ENCODE measurements at places on chromosomes 12 and 14.

DNA sequence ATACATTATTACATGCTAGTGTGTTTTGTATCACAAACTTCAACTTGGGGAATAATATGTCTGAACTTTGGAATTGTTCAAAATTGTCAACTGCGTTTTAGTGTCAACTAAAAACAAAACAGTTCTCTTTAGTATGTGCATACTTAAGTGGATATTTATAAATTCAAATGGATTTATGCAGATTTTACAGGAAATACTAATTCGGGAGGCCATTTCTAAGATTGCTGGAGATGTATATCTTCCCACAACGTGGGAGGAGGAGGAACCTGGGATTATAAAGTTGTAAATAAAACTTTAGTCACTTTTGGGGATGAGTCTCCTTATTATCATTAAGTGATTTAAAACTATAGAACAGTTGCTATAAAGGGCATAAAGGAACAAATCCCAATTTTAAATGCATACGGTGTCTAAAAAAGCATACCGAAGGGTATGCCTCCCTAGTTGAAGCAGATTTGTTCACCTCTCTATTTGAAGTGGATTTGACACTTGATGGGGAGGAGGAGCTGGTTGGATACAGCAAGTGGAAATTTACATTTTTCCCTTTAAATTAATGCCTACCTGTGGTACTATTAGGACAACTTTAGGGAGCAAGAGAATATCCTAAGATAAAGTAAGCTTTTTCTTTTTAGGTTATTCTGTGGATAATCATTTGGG is 2.7 kb downstream of the PDE3A start:
- DNase-seq = no peak

- DNase-seq = no peak
Measured at GRCh38 chr12:100171248-100171647, 28.6 kb upstream of the BLTP3B start.

- DNase-seq = no peak
Measured at GRCh38 chr14:91143862-91144261, 30.0 kb downstream of the DGLUCY start.

- DNase-seq = peak; percentile 63
Measured at GRCh38 chr14:76984787-76985375, 43.6 kb downstream of the IRF2BPL start.

GRCh38 chr12:44078273-44078672 is 242.4 kb downstream of the TMEM117 start:
- DNase-seq = no peak

DNA sequence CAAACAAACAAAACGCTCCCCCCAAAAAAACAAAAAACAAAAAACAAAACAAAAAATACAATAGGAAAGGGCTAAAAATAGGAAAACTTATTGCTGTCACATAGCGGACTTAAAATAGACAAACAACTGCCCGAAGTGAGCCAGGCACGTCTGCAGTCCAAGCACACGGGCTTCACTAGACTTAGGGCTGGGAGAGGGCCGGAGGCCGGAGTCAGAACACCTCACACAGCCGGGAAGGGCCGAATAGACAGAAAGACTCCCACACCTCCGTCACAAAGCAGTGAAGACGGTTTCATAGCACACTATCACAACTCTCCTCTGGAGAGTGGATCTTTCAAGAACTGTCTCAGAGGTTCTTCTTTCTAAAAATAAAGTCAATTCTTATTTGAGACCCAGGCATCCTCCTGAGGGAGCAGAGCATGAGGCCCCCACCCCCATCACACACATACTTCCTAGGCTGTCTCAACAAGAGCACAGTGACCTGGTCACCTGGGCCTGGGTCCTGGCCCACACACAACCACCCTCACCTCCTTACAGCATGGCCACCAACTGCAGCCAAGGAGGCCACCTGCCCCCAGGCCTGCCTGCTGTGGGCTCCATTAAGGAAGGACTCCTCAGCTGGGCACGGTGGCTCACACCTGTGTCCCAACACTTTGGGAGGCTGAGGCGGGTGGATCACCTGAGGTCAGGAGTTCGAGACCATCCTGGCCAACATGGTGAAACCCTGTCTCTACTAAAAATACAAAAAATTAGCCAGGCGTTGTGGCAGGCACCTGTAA is 6.7 kb downstream of the BAG5 start:
- no peak for DNase-seq

DNA sequence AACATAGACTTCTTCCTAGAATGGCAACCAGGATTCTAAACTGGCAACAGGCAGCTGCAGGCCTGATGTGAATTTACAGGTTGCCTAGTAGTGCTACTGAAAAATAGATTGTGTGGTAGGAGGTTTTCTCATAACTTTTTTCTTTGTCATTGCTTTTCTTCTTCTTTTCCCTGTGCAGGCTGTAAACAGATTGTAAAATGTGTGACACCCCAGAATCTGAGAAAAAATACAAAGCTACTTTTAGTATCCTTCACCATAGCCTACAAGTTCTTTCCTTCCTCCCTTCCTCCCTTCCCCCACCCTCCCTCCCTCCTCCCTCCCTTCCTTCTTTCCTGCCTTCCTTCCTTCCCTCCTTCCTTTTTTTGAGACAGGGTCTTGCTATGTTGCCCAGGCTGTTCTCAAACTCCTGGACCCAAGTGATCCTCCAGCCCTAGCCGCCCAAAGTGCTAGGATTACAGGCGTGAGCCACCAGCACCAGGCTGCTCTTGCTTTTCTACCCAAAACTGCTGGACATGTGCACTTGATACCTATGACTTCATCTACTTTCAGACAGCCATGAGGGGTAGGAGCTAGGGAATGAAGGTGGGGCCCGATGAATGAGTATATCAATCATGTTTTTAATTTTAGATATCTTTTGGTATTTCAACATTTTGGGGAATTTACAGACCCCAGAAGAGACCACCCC is 114.2 kb upstream of the EEA1 start:
- no peak for DNase-seq

- no peak for DNase-seq
Measured at GRCh38 chr12:4829161-4829792, 80.4 kb upstream of the KCNA1 start.

- DNase-seq = no peak
Measured at GRCh38 chr14:30935445-30935844, 61.1 kb downstream of the COCH start.

GRCh38 chr14:74518221-74518620 is 24.7 kb downstream of the ISCA2 start:
- no peak for DNase-seq

GRCh38 chr14:87971010-87971409 is 22.0 kb downstream of the GALC start:
- DNase-seq = no peak

DNA sequence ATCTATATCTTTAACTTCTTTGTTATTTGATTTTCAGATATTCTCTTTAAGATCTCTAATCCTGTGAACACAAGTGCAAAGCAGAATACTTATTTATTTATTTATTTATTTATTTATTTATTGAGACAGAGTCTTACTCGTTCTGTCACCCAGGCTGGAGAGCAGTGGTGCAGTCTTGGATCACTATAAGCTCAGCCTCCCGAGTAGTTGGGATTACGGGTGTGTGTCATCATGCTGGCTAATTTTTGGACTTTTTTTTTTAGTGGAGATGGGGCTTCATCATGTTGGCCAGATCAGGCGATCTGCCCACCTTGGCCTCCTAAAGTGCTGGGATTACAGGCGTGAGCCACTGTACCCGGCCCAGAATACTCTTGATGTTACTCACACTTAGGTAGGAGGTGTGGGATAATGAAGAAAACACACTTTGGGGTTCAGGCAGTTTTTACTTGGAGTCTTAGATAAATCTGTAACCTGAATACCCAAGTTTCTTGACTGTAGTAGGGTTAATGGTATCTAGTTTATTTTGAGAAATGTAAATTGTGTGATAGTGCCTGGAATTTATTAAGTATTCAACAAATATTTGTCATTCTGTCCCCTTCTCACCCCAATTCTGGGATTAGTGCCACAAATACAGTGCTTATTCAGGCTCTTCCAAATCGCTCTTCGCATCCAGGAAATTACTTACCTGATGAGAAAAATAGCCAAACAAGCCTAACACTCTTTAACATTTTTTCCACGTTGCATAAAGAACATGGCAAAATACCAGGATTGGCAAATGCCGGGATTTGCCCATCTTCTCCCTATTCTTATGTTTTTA is 33.0 kb downstream of the METAP2 start:
- DNase-seq = no peak

DNA sequence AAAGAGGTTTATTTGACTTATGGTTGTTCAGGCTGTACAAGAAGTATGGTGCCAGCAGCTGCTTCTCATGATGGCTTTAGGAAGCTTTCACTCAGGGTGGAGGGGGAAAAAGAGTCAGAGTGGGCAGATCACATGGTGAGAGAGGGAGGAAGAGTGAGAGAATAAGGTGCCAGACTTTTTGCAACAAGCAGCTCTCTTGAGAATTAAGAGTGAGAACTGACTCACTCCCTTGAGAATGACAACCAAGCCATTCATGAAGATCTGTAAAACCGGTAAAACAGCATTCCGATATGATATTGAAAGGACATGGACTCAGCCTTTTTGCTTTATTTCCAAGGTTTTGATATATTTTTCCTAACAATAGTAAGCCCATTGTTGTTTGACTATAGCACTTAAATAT is 501.2 kb downstream of the GALC start:
- DNase-seq = no peak

DNA sequence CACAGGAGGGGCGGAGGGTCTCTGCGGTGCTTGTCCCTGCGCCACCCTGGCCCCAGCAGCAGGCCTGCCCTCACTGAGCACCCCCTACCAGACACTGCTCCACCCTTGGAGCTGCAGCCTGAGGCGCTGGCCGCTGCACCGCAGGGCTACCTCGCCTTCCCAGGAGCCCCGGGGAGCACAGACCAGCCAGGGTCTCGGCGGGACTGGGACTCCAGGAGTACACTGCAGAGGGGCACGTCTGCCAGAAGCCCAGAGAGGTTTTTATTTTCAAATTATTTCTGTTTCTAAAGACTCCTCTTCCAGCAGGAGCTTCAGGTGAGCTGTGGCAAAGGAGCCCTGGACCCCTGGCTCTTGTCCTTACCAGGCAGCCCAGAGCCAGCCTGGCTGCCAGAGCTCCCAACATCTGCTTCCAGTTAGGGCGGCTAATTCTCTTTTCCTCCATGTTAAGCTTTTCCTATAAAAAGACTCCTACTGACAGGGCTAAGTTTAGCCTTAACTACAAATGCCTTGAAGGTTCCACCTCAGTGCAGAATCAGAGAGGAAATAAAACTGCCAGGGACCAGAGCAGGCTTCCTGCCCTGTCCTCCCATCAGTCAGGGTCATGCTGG is 26.4 kb downstream of the DEGS2 start:
- peak; percentile 61 for DNase-seq

- DNase-seq = peak; percentile 50
Measured at GRCh38 chr12:127810041-127810440, 456.9 kb upstream of the TMEM132C start.

- no peak for DNase-seq
Measured at GRCh38 chr14:31544816-31545215, 16.4 kb upstream of the NUBPL start.

All from right hindlimb (tissue), 1 donor.